ENCODE measurements at places on chromosomes 5 and 9.

- DNase-seq: no peak
Measured at GRCh38 chr9:112366591-112366990, 13.3 kb upstream of the HSDL2 start.

DNA sequence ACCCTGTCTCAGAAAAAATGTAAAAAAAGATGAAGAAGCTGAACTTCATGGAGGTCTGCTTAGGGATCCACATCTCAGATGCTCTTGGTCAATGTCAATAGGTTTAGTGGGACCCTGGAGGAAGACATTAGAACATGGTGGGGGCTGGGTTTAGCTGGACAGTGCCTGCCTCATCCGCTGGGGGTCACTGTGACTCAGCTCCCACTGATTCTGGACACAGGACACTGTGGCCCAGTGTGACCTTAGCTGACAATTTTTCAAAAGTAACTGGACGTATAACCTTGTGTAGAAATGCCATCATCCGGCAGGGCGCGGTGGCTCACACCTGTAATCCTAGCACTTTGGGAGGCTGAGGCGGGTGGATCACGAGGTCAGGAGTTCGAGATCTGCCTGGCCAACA is 7.3 kb upstream of the HNRNPAB start:
- no peak for DNase-seq

DNA sequence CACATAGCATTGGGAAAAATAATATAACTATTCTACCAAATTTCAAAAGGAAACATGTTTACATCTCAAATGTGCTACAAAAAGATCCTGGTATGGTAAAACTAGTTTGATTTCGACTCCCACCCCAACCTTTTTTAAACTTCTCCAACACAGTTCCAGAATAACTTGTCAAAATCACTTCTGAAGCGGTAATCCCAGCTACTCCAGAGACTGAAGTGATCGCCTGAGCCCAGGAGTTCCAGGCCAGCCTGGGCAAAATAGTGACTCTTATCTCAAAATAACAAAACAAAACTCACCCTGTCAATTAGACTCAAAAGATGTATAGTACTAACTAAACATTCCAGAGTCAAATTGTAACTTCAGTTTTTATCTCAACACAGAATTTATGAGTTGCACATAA is 71.3 kb upstream of the RNF38 start:
- no peak for DNase-seq

GRCh38 chr5:139740992-139741672 is 54.5 kb upstream of the PSD2 start:
- no peak for DNase-seq

DNA sequence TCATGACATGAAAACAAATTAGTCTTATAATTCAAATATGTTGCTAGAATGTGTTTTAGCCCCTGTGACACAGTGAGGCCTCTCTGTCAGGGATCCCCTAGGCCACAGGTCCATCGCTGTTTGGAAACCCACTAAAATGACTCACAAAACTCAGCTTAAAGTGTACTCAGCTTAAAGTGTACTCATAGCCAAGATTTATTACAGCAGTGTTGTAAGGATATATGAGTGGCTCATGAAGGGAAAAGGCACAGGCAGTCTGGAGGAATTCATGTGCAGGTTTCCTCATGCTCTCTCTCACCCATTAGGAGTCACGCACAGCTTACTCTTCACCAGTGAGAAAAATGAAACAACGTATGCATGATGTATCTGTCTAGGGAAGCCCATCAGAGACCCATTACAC is 24.4 kb upstream of the TGFBI start:
- DNase-seq: no peak

GRCh38 chr9:96040591-96041461 is 165.3 kb downstream of the ERCC6L2 start:
- no peak for DNase-seq

DNA sequence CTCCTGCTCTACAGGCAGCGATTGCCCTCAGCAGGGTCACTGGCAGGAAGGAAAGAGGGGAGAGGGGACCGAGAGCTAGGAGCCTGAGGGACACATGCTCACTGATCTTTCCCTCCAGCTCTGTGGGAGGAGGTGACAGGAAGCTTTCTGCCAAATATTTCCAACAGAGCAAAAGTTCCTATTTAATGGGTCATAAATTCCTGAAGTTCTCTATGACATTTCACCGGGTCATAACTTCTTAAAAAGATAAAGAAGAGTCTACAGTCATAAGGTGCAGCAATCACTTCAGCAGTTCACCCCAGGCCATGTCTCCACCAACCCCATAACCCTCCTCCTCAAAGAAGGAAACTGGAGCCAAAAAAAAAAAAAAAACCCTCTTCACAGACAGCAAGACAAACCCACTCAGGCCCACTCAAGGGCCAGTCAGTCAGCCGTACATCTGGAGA is 481.1 kb downstream of the NR2F1-AS1 start:
- no peak for DNase-seq

DNA sequence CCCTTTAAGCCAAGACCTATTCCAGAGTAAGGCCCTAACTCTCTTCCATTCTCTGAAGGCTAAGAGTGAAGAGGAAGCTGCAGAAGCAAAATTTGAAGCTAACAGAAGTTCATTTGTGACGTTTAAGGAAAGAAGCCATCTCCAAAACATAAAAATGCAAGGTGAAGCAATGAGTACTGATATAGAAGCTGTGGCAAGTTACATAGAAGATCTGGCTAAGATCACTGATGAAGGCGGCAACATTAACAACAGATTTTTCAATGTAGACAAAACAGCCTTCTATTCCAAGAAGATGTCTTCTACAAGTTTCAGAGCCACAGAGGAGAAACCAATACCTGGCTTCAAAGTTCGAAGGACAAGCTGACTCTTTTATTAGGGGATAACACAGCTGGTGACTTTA is 1143.4 kb downstream of the CDH12 start:
- DNase-seq: no peak

DNA sequence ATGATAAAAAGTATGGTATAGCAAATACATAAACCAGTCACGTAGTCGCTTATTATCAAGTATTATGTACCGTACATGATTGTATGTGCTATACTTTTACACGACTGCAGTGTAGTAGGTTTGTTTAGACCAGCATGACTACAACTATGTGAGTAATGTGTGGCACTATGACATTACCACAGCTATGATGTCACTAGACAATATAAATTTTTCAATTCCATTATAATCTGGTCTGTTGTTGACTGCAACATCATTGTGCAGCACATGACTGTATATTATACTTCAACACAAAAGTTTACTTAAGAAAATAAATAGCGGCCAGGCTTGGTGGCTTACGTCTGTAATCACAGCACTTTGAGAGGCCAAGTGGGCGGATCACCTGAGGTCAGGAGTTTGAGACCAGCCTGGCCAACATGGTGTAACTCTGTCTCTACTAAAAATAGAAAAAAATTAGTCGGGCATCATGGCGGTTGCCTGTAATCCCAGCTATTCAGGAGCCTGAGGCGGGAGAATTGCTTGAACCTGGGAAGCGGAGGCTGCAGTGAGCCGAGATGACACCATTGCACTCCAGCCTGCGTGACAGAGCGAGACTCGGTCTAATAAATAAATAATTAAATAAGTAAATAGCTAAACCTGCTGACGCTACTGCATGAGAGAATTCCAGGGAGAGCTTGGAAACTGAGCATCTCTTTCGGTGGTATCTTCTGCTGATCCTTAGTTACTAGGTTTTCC is 24.6 kb upstream of the JADE2 start:
- DNase-seq: no peak

GRCh38 chr9:124428751-124429529 is 13.7 kb upstream of the PSMB7 start:
- DNase-seq: no peak

- DNase-seq: peak; percentile 7
Measured at GRCh38 chr5:153782589-153783361, 255.9 kb downstream of the FAM114A2 start.

GRCh38 chr9:123368023-123368422 is 12.0 kb downstream of the CRB2 start:
- peak; percentile 75 for DNase-seq

DNA sequence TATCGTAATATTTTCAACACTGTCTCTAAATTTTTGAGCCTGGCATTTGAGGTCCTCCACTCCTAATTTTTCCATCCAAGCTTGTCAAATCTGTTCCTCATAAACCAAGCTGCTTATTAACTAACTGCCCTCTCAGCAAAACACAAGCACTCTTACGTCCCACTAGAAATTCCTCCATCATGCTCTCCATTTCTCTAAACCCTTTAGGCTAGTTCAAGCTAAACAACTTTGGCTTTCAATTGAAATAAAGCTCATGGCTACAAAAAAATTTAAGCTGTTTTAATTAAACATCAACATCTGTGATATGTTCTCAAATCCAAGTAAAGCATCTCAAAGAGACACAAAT is 45.7 kb downstream of the RNF145 start:
- no peak for DNase-seq

GRCh38 chr5:61823781-61824180 is 482.2 kb upstream of the KIF2A start:
- no peak for DNase-seq

GRCh38 chr5:179258922-179259730 is 86.1 kb downstream of the ADAMTS2 start:
- peak; percentile 96 for DNase-seq

DNA sequence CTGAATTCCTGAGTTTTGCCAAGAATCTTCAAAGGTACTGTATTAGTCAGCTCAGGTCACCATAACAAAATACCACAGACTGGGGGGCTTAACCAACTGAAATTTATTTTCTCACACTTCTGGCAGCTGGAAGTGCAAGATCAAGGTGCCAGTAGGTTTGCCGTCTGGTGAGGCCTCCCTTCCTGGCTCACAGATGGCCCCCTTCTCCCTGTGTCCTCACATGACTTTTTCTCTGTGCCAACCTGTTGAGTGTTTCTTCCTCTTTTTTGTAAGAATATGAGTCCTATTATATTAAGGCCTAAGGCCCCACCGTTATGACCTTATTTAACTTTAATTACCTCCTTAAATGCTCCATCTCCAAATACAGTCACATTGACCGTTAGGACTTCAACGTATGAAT is 156.1 kb upstream of the KIF2A start:
- DNase-seq: no peak

- DNase-seq: no peak
Measured at GRCh38 chr5:419970-420369, 23.0 kb upstream of the EXOC3 start.

DNA sequence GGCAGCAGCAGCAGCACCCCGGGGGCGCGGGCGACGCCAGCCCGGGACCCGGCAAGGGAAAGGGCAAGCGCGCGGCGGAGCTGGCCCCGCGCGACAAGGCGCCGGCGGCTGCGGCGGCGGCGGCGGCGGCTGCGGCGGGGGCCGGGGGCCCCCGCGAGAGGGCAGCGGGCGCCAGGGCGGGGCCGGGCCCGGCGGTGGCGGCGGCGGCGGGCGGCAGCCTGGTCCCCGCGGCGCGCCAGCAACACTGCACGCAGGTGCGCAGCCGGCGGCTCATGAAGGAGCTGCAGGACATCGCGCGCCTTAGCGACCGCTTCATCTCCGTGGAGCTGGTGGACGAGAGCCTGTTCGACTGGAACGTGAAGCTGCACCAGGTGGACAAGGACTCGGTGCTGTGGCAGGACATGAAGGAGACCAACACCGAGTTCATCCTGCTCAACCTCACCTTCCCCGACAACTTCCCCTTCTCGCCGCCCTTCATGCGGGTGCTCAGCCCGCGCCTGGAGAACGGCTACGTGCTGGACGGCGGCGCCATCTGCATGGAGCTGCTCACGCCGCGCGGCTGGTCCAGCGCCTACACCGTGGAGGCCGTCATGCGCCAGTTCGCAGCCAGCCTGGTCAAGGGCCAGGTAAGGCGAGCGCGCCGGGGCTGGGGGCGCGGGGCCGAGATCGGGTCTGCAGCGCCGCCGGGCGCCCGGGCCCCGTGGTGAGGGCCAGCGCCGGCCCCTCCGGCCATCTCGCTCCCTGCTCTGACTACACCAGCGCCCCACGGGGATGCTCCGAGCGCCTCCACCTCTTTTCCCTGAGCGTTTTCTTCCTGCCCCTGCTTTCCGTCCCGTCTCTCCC is at the start of gene UBE2QL1:
TSS of gene UBE2QL1 (plus strand) at position 238 of the 843 bp plus-strand sequence. CDS start at position 273, 35 bp downstream.
- DNase-seq: no peak

GRCh38 chr5:59829386-59829785 is 64.1 kb downstream of the PDE4D start:
- no peak for DNase-seq

- DNase-seq: peak; percentile 38
Measured at GRCh38 chr5:146047396-146047795, 58.0 kb downstream of the PLAC8L1 start.

DNA sequence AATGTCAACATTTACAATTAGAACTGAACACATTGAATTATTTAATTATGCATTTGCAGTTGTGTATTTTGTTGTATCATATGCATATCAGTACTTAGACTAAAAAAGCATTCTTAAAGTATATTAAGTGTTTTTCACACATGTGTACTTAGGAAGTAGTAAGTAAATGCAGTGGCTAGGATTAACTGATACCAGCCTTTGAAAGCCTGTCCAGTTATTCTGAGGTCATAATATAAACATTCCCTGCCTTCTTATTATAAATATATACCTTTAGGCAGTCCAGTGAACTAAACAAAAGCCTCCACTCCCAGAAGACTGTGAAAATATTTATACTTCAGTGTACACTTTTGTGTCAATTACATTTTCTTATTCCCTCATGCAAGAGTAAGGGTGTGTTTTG is 83.8 kb downstream of the TLE4 start:
- DNase-seq: no peak

DNA sequence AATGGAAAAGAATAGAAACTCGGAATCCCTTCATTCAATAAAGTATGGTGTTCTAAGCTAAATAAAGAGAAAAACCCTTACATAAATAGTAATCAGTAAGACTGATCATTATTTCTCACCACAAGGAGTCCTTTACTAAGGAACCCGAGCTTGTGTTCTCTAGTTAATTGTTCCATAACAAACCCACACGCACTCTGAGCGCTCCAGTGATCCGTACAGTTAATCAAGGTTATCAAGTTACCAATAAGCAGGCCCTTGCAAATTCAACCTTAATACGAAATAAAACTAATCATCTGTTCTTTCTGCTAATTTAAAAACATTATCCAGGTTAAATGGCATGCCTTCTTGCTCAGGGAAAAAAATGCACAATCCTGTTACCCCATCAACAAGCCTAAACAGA is 224.4 kb downstream of the FRMD3 start:
- no peak for DNase-seq

GRCh38 chr9:109117856-109118807 is 1.6 kb downstream of the TMEM245 start:
- DNase-seq: peak; percentile 80

DNA sequence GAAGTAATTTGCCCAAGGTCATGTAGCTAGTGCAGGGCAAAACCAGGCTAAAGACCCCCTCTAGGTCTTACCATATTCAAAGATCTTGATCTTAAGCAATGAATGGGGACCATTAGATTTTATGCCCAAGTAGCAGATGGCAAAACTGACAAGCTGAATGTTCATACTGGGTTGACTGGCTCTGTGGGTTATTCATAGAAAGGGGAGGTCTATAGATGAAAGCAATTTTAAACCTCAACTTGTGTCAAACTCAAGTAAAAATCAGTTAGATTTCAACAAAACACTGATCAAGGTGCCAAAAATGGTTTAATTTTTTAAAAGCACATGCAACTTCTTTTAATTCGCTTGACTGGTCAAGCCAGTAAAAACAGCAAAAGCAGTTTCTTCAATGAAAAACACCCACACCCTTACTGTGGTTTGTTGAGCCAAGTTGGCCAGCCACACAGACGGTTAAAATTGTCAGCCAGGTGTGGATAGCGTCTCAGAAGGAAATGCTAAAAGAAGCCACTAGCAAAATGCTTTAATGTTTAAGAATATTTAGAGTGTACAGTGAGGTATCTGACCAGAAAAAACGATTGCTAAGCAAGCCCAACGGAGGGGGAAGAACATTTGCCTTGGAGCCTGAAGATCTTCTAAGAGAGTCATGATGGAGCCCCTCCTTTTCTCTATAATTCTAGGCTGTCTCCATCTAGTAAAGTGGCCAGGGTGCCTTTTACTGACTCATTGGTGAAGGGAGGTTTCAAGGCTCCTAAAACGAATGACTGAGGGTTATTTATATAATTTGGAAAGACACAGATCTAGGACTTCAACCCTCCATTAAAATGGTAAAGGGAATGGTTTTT is 539.6 kb upstream of the CLINT1 start:
- DNase-seq: no peak
